Stimulated activated effector memory CD8-positive, alpha-beta T cell treated with anti-CD3 and anti-CD28 coated beads, Interleukin-12 subunit alpha, Interleukin-12 subunit beta, amount 100 ng/mL, for 72 hours (primary cell): ENCODE measurements at places on chromosomes 2 and 18.

GRCh38 chr2:109067631-109068125 is 61.3 kb upstream of the SH3RF3 start:
- DNase-seq = no peak

DNA sequence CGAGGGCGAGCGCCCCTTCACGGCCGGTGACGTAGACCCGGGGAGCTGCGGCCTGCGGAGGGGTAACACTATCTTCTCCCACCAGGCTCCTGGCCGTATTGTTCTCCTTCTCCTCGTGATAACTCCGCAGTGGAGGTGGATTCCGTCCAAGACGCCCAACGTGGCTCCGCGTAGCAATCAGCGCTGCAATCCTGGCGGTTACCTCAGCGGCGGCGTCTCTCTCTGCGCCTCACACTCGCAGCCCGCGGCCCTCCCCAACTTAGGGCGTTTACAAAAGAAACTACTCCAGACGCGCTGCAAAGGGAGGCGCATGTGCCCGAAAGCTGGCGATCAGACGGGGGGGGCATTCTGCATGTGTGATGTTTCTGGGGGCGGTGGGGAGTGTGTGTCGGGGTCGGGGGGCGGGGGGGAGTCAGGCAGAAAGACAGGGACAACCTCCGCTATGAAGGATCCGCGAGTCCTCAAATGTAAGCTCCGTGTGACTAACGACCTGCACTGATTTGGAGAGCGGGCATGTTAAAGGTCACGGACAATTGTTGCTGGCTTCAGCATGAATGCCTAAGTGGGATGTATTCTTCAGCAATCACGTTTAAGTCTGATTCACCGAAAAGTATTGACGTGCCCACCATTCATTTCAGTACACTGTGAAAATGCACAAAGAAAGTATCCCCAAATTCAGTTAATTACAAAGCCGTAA is 1.3 kb upstream of the ZNF516 start:
- no peak for DNase-seq

DNA sequence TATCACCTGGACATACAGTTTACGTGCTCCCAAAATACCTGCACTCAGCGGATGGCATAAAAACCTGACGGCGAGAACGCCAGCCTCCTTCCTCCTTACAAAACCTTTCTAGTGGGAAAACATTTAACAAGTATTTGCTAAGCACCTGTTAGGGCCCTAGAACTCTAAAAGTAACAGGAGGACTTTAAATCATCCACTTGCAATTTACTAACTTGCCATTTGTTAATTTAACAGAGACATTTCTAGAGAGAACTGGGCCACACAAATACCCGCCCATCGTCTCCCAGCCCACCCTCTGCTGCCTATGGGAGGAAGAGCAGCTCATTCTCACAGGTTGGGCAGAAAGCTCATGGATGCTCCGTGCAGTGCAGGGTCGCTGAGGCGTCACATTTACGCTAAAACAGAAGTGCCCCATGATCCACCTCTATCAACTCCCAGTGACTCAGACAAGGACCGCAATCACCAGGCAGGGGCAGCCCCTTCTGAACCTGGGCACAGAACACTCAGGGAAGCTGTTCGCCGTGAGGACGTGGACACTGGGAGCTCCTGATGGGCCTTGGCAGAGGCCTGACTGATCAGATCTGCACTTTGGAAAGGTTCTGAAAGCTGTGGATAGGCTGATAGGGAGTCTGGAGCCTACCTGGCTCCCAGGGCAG is 106.9 kb downstream of the HDAC4 start:
- no peak for DNase-seq

GRCh38 chr2:54483426-54483825 is 27.3 kb downstream of the SPTBN1 start:
- DNase-seq = no peak

- no peak for DNase-seq
These were observed 217.9 kb upstream of the ITGA4 start for GRCh38 chr2:181239201-181239799.

- no peak for DNase-seq
These were observed 35.2 kb downstream of the ANXA4 start for GRCh38 chr2:69776886-69777785.

- DNase-seq = no peak
These were observed 45.1 kb downstream of the FARSB start for GRCh38 chr2:222610746-222611145.

GRCh38 chr2:132936261-132936660 is 266.3 kb upstream of the LYPD1 start:
- DNase-seq = no peak

DNA sequence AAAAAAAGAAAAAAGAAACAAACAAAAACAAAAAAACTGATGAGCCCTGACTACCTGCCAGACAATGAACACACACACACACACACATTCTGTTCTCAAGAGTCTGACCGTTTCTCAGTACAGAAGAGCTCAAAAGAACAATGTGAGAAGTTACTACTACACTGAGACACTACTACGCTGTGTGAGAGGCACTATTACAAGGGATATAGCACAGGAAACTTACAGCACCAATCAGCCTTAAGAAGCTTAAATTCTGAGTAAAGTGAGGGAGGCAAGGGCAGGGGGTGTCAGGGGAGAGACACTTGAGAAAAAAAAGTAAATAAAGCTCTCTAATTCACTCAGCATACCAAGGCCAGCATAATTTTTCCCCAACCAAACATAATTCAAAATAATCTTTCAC is 32.5 kb downstream of the WDR33 start:
- DNase-seq = no peak

GRCh38 chr18:2146092-2146491 is 425.2 kb downstream of the METTL4 start:
- DNase-seq = no peak

DNA sequence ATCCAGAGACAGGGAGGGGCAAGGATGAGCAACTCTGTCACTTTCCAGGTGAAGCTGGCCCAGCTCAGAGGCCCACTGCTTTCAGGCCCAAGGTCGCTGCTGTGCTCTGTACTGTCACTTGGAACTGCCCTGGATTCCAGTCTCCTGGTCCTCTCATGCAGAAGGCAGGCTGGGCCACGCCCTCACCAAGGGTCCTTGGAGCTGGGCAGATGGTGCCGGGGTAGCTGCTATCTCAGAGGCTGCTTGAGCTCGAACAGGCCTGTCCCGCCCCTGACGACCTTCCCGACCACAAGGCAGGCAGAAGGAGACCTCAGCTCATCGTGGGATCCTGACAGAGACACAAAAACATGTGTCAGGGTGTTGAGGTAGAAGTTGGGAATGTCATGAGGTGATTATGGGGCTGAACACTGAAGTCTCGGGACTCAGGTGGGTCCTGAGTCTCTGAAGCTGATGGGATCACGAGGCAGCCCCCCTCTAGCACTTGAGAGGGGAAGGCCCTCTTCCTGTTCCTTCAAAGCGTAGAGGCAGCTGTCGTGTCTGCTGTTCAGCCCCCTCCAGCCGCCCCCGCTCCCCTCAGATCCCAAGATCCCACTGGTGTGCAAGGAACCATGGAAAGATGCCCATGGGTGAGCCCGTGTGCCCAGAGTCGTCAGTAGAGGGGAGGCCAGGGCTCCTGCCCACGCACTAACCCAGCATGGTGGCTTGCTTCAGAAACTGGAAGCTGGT is 78.3 kb downstream of the POLR1A start:
- DNase-seq = no peak

GRCh38 chr2:72395096-72395495 is 247.4 kb upstream of the CYP26B1 start:
- DNase-seq = no peak

DNA sequence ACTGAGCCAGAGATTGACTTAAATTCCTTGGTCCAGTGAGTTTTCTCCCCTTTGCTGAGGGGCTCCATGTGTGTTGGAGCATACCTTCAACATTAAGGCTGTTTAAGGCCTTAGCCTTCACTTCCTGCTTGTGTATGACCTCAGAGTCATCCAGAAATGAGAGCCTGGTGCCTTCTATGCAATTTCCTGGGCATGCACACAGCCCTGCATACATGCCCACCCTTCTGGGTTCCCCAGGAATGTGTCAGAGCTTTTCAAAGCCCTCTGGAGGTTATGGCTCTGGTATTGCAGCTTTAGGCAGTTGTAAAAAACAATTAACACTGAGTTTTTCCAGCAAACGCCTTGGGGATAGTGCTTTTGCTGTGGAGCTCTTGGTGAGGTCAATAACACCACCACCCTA is 16.7 kb downstream of the IL1R1 start:
- DNase-seq = no peak

DNA sequence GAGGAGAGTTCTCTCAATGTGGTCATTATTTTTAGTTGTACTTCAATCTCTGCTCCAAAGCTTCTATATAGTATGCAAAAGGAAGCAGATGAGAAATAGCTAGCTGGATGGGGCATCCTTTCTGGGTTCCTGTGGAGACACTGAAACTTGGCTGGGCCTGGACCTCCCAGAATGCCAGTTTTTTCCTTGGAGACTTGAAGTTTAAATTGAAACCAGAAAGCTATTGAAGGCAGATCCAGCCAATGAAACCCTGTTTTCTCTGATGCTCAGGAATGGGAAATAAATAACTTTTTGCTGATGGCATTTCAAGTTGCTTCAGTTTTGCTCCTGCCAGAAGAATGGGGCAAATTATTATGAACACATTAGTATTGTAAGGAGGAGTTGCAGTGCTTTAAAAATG is 2.9 kb downstream of the SETBP1 start:
- DNase-seq = no peak

DNA sequence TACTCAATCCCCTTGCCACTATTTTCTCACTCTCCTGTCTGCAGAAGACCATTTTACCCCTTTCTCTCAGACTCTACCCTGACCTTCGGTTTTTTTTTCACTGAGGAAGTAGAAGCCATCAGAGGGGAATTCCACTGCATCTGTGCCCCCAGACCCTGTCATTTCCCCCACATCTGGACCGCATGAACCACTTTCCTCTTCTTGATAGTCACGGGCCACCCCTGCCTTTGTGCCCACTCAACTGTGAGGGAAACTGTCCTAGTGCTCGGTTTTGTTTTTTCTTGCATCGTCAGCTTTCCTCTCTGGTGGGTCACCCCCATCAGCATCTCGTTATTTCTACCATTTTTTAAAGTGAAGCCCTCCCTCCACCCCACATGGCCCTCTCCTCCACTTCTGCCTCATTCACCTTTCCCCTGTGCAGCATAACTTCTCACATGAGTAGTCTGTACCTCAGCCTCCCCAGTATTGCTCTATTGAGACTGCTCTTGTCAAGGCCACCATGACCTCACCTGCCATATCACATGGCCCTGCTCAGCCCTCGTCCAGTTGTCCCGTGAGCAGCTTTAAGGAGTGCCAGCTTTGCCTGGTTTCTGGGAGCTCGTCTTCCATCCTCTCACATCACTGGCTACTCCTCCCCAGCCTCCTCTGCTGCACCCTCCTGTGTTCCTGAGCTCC is 32.4 kb downstream of the TMEM87B start:
- DNase-seq = no peak

DNA sequence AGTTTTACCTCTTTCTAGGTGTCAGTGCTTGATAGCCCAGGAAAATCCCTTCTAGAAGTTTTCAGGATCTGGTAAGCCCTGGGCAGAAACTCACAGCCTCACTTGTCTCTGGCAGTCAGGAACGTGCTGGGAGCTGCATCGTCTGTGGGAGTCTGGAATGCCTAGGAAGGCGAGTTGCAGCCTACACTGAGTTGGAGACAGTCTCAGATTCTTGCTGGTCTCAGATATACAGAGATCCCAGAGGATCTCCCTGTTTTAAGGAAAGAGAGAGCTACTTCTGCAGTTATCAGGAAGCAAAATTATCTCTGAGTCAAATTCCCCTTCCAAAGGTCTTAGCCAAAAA is 104.4 kb upstream of the CDC42EP3 start:
- DNase-seq = no peak

DNA sequence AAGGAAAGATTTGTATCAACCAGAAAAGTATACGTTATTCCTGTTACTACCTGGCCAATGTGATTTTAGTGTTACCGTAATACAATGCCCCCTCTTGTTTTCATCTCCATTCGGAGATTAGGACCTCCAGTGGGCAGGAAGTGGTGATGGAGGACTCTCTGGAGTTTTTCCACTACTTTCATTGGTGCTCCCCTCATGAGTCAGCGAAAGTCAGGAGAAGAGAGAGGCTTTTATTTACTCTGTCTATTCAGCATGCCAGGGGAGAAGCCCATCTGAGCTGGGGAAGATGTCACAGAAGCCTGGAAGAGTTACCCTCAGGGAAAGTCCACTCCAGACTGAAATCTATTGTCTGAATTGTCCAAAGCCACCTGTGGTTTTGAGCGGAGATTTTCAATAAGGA is 88.2 kb upstream of the THUMPD2 start:
- no peak for DNase-seq

DNA sequence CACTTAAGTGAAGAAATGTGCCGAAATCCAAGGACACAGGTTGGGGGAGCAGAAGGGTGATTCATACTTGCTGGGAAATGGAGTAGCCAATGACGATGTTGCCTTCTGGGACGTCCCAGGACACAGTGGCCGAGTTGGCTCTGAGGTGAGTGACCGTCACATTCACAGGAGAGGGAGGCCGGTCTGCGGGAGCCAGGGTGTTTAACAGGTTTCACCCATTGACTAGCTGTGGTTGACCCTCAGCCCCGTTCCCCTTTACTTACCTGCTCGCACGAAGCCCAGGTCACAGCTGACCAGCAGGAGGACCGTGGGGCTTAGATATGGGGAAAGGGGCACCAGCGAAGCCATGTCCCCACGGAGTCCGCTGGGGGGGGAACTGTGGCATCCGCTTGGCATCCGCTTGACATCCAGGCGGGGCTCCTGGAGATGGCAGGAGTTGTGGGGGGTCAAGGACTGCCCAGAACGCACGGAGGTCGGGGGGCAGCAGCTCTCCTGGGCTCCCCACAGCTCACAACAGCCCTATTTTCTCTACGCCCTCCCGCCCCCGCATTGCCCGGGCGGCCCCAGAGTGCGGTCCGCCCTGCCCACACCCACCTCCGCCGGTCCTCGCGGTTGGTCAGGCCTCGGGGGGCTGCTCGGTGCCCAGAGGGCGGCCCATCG is 586 bp downstream of the FNDC4 start:
- no peak for DNase-seq

- no peak for DNase-seq
These were observed 1.9 kb upstream of the ST3GAL5 start for GRCh38 chr2:85890522-85891176.

GRCh38 chr18:74356959-74357358 is 41.3 kb downstream of the C18orf63 start:
- no peak for DNase-seq

- no peak for DNase-seq
These were observed 26.9 kb downstream of the KLHL29 start for GRCh38 chr2:23411752-23412431.

- DNase-seq = peak; percentile 37
These were observed 105.4 kb downstream of the RTN4 start for GRCh38 chr2:54944724-54945326.

DNA sequence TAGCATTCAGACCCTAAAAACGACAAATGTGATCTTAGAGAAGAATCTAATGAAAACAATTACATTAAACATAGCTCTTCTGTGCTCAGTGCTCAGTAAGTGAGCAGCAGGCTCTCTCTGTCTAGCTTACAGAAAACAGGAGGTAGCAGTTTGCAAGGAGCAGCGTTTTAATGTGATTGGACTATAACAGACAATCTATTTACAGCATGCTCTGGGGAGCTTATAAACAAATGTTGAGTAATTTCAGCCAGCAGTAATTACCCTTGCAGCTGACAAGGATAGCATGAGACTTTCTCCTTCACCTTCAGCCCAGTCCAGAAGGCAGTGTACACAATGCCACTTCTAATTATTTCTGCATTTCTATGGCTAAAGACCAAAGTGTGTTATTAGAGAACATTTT is 270.4 kb downstream of the FIGN start:
- DNase-seq = no peak
